ENCODE measurements at places on chromosomes 11 and 22.

GRCh38 chr11:103497268-103497667, 388.0 kb downstream of the DYNC2H1 start:
- no peak for DNase-seq

DNA sequence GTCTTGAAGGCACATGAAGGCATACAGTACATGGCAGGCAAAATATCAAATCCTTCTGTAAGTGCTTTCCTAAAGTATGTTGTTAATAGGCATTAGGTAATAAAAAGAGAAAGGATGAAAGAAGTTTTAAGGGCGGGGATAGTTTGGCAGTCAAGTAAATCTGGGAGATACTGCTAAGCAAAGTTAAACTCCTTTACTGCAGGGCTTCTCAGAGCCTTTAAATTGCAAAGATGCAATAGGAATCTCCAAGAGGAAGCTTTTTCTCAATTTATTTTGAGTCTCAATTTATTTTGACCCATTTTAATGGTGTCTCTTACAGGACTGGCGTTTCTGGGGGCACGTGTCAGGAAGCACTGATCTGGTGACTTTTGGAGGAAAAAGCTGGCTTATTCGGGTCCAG, 12.8 kb upstream of the PHF21A start:
- DNase-seq, result no peak

- DNase-seq, result peak; percentile 36
These were observed 29.7 kb downstream of the FAM83F start for GRCh38 chr22:40024201-40025061.

DNA sequence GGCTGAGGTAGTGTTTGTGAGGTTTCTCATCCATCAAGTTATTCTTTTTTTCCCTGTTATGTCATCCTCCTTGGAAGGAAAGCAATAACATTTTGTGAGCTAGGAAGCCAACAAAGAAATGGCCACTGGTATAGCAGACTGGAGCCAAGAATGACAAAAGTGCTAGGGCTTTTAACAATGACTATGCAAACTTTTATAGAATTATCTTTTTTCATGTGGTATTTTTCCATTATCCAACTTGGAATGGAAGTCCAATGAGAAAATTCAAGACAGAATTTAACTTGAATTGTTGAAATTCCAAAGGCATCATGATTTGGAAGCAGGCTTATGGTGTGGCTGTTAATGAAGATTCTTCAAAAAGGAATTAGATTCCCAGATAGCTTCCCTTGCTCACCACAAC, 216.4 kb upstream of the PDGFD start:
- no peak for DNase-seq

- DNase-seq, result no peak
These were observed 111.6 kb downstream of the BCR start for GRCh38 chr22:23291806-23292452.

- DNase-seq, result no peak
These were observed 235.2 kb upstream of the B3GAT1 start for GRCh38 chr11:134647066-134647743.

DNA sequence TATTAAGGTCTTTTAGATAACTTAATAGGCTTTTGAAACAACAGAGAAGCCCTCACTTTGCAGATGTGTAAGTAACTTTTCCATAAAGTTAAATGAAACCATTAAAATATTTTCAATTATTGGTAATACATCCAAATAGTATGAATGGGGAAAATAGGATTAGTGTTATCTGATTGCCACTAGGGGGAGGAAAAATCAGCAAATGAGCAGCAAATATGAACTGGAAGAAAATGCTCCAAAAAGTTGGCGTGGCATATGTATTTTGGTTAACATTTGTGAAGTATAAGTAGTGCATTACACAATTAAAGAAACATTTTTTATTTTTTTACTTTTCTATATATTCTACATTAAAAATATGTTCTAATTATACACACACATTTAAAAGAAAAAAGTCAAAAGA, 259.8 kb upstream of the ANO5 start:
- no peak for DNase-seq

DNA sequence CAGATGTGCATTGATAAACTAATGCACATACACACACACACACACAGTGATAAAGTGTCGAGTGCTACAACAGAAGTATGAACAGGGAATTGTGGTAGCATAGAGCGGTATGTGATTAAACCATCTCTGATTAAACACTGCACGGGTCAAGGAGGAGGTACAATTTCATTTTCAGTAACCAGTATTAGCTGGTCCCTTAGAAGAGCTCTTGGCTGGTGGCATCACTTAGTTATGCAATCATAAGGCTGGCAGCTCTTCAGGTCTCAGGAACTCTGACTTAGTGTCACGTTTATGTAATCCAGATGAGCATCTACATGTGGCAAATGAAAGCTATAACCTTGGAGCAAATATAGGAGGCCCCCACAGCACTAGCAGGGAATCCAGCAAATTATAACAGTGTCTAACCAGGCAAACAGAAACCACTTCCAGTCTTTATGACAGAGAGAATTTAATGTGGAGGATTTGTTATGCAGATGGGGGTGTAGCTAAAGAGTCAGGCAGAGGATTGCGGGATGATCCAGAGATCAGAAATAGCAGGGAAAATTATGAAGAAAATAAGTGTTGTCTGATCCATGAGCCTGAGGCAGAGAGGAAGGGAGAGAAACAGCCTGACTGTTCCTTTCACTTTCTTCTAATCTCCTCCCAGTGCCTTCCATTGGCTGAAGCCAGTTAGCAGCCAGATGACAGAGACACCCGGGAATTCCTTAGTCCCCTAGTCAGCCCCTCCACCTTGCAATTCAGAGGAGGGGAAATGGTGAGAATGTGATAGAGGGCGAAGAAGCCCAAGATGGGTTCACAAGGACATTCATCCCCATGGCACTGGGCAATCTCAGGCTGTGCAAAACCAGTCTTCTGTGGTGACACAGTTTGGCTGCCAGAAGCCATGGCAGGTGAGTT, 533.1 kb upstream of the TENM4 start:
- DNase-seq, result no peak

Measured in CD8-positive, alpha-beta memory T cell (primary cell).